Hematopoietic multipotent progenitor cell treated with erythropoietin and hydrocortisone succinate and interleukin-3 and kit ligand, for 8 days (in vitro differentiated cells): ENCODE measurements at places on chromosomes 1 and 21.

DNA sequence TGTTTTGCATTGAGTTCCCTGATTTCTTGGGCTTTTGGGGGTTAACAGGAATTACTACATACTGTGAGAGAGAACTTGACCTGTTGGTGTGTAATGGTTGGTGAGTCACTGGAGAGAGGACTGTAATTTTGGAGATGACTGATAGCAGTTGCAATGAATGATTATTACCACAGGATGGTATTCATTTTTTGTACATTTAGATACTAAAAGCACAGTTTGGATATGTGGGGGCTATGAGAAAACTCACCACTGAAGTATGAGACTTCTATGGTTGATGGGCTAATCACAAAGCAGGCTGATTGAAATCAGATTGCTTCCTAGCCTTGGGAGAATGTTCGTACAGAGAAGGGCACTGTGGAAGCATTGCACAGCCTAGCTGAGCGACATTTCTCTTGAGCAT lies 1571.3 kb upstream of the PRMT6 start:
- DNase-seq, result no peak

- DNase-seq, result peak; percentile 15
These were observed 557 bp downstream of the EMC1 start for GRCh38 chr1:19250629-19251304.

DNA sequence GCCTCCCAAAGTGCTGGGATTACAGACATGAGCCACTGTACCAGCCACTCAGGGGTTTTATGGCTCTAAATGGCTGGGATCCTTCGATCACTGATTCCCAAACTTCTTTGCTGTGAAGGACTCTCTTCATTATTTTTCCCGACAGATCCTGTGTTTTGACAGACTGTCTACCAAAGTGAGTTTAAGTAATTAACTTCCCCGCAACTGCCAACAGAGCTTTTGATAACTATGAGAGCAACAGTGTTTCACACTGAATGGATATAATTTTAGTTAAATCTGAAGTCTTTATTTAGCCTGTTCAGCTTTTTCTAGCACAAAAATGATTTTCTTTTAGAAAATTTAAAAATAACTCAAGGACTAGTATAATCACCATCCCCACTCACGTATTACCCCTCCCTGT lies 12.6 kb upstream of the RABIF start:
- no peak for DNase-seq

DNA sequence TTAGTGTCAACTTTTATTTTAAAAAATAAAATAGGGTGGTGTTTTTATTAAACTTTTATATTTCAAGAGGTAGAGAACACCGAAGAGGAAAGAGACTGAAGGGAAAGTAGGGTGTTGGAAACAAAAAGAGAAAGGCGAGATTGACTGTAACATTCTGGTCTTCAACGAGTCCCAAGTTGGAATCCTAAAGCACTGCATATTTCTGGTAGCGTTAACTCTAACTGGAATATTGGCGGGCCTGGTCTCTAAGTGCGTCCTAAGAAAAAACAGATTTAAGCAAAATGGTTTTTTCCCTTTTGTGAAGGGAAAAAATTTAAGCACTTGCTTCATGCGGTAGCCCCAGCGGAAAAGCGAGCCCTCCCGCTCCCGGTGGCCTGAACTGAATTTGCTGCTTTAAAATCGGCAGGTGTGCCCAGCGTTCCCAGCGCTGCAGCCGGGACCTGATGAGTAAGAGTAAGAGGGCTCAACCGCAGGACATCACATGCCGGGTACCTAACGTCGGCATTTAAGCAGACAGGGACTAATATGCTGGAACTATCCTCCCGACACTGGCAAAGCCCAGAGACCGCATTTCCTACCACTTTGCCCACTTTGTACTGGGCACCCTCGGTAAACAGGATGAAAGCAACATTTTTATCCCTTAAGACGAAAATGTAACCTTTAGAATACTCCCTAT lies 30.5 kb upstream of the NFIA start:
- no peak for DNase-seq

DNA sequence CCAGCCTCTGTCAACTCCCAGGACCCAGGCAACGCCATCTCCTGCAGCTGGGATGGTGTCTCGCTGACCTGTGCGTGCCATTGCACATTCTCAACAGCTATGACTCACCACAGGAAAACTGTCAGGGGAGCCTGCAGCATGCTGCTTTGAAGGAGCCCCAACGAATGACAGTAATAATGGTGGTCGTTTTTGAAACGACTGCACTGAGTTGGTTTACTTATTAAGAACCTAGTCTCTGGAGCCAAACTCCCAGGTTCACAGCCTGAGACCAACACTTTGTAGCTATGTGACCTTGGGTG lies 21.6 kb downstream of the TCEA3 start:
- peak; percentile 23 for DNase-seq

GRCh38 chr21:46093668-46094400 lies 4.1 kb upstream of the COL6A2 start:
- DNase-seq, result no peak

- DNase-seq, result no peak
These were observed 179.6 kb upstream of the ESRRG start for GRCh38 chr1:216902669-216903381.

- DNase-seq, result no peak
These were observed 52.6 kb downstream of the SIK1 start for GRCh38 chr21:43374228-43374885.

- DNase-seq, result no peak
These were observed 4.7 kb upstream of the ZSWIM5 start for GRCh38 chr1:45211076-45211475.

DNA sequence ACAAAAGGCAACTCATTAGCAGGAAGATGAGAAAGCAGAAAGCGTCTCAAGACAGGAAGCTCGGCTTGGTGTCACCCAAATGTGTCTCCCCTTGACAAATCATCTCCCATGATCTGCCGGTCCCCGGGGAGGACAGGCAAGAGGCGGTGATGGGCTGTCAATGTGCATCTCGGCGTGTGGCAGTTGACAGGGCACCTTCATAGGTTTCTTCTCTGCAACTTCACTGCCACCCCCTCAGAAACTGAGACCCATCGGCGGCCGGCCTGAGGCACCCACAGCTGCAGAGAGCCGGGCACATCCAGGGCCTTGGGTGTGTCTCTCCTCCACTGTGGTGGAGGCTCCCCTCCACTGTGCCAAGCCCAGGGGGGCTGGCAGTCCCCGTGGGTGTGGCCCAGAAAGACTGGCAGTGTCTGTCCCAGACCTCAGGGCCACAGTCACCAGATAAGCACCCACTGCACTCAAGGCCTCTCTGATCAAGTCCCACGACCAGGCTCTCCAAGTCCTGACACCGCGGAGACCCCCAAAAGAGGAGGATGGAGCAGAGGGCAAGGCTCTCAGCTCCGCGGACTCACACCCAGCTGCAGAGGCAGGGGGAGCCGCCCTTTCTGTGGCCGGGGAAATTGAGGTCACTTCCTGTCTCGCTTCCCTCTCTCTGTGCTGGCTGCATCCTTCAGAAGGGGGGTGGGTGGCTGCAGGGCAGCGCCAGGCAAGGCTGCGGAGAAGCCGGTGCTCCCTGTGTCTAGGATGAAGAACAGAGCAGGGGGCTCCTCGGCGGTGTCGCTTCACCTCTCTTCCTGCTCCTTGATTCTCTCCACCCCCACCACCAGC lies 39.6 kb upstream of the LBR start:
- DNase-seq, result peak; percentile 94

DNA sequence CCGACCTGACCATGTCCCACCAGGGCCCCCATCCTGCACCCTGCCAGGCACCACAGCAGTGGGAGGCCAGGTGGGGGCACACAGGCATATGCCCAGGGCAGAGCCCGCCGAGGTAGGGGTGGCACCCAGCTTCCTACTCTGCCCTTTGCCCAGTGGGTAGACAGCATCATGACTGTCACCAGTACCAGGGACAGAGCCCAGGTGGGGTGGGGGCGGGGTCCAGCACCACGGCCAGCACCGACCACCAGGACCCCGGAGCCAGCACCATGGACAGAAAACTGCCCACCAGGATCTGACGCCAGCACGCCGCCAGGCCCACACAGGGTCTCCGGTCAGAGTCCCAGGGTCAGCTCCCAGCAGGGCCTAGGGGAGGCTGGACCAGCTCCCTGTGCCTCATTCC lies 3.8 kb downstream of the TAS1R3 start:
- DNase-seq, result no peak

GRCh38 chr1:18919956-18920355 lies 17.6 kb upstream of the ALDH4A1 start:
- DNase-seq, result no peak

GRCh38 chr1:39954324-39954869 lies 548 bp upstream of the MFSD2A start:
- no peak for DNase-seq

DNA sequence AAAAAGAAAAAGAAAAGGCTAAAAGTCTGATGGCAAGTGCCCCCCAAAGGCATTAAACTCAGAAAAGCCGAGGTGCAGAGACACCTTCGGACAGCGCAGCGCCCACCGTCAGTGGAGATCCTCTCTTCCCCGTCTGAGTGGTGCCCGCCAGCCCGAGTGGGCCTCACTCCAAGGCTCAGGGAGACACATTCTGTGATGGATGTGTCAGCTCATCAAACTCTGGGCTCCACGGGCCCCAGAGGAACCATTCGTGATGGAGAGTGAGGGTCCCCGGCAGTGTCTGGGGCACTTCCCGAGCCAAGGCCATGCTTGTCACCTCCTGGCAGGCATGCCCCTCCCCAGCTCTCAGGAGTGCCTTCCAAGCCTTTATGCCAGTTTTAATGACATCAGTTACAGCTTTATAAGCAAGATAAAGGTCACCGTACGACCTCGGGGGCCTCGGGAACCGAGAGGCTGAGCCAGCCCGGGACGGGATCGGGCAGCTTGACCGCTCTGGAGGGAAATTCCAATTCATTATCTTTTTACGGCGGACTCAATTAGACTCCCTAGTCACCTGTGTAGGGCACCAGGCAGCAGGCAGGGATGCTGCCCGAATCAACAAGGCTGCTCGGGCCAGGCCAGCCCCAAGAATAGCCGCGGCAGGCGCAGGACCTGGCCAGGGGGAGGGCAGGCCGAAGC lies 49.5 kb downstream of the MORN1 start:
- DNase-seq, result no peak

GRCh38 chr1:157173900-157174410 lies 35.8 kb upstream of the ETV3 start:
- DNase-seq, result no peak

- peak; percentile 57 for DNase-seq
These were observed 312.3 kb upstream of the FAM78B start for GRCh38 chr1:166479052-166479631.

GRCh38 chr1:214912127-214912526 lies 170.4 kb upstream of the KCNK2 start:
- no peak for DNase-seq

GRCh38 chr1:151716771-151717631 lies at the start of gene CELF3:
TSS of gene CELF3 (minus strand) at chr1:151716803. CDS start at chr1:151716020, 783 bp downstream.
- peak; percentile 88 for DNase-seq

DNA sequence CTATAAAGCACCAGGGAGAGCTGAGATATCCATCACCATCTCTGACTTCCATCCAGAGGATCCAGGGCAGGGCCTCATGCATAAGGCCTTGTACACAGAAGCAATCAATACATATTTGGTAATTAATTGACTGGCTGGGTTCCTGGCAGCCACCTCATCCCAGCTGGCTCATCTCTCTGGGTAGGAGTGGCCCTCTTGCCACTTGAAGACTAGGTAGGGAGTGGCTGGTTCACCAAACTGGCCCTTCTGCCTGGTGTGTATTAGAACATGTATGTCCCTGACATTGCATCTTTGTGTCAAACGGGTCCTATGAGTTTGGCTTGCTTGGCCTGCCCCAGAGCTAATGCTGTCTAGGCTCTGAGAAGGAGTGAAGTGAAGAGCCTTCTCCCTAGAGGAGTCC lies 11.8 kb downstream of the NUAK2 start:
- DNase-seq, result no peak

GRCh38 chr1:116877141-116877818 lies 32.4 kb upstream of the PTGFRN start:
- DNase-seq, result no peak

GRCh38 chr1:25559031-25559430 lies 15.6 kb downstream of the LDLRAP1 start:
- DNase-seq, result no peak

GRCh38 chr1:92882819-92883218 lies 51.0 kb downstream of the RPL5 start:
- no peak for DNase-seq

- no peak for DNase-seq
These were observed 78.2 kb downstream of the MACF1 start for GRCh38 chr1:39282537-39283216.

- DNase-seq, result no peak
These were observed 60.3 kb upstream of the FMN2 start for GRCh38 chr1:240031414-240031813.

DNA sequence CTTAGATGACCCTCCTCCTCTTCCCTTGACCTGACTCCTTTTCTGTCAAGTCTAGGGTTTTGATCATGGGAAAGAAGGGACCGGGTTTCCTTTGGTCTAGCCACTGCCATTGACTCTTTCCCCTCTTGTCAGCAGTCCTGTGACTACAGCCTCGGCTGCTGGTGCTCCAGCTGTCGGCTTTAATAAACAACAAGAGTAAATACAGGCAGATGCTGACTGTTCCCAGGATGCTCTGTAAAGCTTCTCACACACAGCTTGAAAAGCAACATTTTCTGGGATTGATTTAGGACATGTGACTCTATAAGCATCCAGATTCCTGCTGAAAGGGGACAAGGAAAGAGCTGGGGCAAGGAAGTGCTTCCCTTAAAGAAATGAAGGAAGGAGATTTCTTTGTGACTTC lies 53.5 kb upstream of the CTTNBP2NL start:
- DNase-seq, result no peak

DNA sequence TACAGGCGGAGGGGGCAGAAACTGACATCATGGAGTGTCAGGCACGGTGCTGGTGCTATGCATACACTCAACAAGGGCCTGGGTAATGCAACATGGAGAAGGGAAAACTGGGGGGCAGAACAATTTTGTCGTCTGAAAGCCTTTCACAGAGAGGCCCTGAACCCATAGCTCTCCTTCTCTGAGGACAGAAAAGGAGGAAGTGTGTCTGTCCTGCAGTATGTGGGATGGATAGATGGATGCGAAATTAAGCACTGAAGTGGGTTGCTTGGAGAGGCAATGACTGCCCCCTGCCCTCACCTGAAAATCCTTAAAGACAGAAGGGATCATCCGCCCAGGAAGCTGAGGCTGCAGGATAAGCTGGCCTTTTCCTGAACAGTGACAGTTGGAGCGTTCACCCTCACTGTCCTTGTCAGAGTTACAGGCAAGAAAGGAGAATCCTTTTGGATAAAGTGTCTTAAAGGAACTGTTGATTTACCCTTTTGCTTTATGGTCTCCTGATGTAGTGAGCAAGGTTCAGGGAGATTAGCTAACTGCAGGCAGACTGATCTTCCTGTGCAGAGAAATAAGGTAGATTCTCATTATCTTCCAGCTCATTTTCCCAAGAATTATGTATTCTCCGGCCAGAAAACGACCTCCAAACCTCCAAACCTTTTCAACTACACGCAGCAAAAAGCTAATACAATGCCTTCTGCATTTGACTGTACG lies 1.6 kb upstream of the FAM20B start:
- DNase-seq, result peak; percentile 20

DNA sequence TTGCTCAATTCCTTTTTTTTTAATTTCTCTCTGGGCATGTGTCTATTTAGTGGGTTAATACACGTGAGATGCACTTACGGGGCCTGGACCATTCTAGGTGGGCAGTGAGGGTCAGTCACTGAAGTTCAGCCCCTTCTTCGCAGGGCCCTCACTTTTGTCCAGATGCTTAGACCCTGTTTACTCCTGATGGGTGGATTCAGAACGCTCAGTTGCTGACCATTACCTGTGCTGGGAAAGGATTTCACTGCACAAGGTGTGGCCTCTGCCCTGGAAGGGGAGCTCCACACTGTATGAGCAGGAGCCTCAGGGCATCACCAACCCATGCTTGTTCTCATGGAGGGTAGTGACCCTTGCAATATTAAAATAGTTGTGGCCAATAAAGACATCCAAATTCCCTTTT lies 4.5 kb downstream of the PRAMEF12 start:
- no peak for DNase-seq

GRCh38 chr1:169493251-169493650 lies 7.5 kb upstream of the SLC19A2 start:
- DNase-seq, result no peak
